ENCODE measurements at places on chromosomes 3 and 15.

GRCh38 chr3:114554731-114555130, 260.9 kb downstream of the TIGIT start:
- no peak for DNase-seq
- no peaks in the 10 kb centered on the region for H3K4me1 ChIP-seq
- no peaks in the 10 kb centered on the region for H3K27me3 ChIP-seq

DNA sequence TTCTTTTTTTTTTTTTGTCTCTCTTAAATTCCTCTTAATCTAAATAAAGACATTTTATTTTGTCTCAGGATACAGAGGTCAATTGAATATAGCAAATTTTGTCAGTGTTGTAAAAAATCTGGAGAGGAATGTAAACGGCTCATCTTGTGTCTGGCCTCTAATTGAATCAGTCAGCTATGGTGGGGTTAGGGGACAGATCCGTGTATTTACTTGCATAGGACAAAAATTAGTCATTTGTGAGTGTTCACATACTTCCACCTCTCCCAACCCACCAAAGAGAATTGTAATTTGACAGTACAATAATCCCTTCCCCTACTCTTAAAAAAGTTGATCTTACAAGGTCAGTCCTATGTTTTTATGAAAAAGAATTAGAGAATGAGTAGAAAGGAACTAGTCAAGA, 18.3 kb downstream of the PPARG start:
- no peaks in the 10 kb centered on the region for H3K4me1 ChIP-seq
- H3K36me3 ChIP-seq: no peaks in the 10 kb centered on the region
- H3K4me3 ChIP-seq: no peak overlapping the region
- DNase-seq: no peak

DNA sequence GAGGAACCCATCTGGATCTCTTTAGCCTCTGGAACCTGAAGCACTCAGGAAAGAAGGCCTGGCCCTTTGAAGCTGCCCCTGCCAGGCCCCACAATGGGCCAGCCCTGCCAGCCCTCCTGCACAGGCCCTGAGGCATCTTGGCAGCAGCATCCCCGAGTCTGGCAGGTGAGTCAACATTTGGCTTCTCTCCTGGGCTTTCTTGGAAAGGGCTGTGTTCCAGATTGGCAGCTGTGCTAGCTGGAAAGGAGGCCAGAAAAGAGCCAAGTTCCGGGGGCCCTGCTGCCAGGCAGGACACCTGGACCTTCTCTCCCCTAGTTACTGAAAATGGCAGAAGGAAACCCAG, 187.2 kb downstream of the SHQ1 start:
- H3K27ac ChIP-seq: no peak overlapping the region
- H3K27me3 ChIP-seq: no peaks in the 10 kb centered on the region
- H3K4me1 ChIP-seq: no peaks in the 10 kb centered on the region
- no peak overlapping the region for H3K4me3 ChIP-seq
- no peaks in the 10 kb centered on the region for H3K36me3 ChIP-seq

- H3K4me1 ChIP-seq: peaks cover 43% of the 10 kb centered on the region
- no peak for DNase-seq
- no peaks in the 10 kb centered on the region for H3K27me3 ChIP-seq
- no peak overlapping the region for H3K27ac ChIP-seq
- no peak overlapping the region for H3K4me3 ChIP-seq
Observed at GRCh38 chr3:117596503-117596902, 886.9 kb downstream of the TUSC7 start.

GRCh38 chr3:159852266-159852665, 136.4 kb upstream of the IL12A start:
- H3K4me3 ChIP-seq: peak overlapping the region; percentile 7
- H3K36me3 ChIP-seq: peaks cover 5% of the 10 kb centered on the region

DNA sequence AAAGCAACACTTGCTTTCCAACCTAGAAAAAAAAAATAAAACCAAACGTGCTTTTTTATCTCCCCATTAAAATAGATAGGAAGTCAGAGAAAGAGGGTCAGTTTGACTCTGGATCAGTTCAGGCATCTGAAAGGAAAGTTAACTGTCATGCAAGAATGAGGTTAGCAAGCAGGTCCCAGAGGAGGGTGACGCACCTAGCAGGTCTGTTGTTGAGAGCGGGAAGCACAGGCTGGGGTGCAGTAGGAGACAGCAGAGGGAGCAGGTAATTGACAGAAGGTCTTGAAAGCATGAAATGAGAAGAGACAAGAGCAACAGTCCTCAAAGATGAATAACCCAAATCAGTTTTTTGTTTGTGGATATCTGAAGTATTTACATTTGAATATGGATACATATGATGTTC, 82.5 kb downstream of the ANO10 start:
- no peaks in the 10 kb centered on the region for H3K4me1 ChIP-seq
- no peak overlapping the region for H3K27ac ChIP-seq
- H3K4me3 ChIP-seq: no peak overlapping the region
- no peaks in the 10 kb centered on the region for H3K36me3 ChIP-seq
- DNase-seq: no peak
- H3K27me3 ChIP-seq: no peaks in the 10 kb centered on the region

- DNase-seq: peak; percentile 48
- no peak overlapping the region for H3K27ac ChIP-seq
- no peaks in the 10 kb centered on the region for H3K27me3 ChIP-seq
- H3K4me3 ChIP-seq: no peak overlapping the region
- no peaks in the 10 kb centered on the region for H3K36me3 ChIP-seq
Observed at GRCh38 chr3:172586436-172586835, 63.2 kb upstream of the TNFSF10 start.

DNA sequence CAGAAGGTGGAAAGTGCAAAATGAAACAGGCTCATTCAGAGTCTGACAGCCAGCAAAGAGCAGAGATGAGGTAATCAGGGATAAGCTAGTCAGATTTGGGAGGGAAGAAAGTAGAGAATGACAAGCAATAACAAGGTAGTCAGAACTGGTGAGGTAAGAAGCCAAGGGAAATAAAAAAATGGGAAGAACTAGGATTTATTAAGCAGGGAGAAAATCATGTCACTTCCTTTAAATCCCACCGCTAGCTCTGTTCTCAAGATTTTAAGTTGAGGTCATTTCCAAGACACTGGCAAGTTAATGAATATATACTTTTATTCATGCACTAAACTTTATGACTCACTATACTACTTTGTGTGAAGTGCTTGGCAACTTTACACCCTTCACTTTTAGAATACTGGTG, 1106.8 kb downstream of the IGSF11 start:
- no peaks in the 10 kb centered on the region for H3K36me3 ChIP-seq
- H3K27me3 ChIP-seq: peaks cover 38% of the 10 kb centered on the region
- no peak overlapping the region for H3K4me3 ChIP-seq
- no peaks in the 10 kb centered on the region for H3K4me1 ChIP-seq
- H3K27ac ChIP-seq: no peak overlapping the region

DNA sequence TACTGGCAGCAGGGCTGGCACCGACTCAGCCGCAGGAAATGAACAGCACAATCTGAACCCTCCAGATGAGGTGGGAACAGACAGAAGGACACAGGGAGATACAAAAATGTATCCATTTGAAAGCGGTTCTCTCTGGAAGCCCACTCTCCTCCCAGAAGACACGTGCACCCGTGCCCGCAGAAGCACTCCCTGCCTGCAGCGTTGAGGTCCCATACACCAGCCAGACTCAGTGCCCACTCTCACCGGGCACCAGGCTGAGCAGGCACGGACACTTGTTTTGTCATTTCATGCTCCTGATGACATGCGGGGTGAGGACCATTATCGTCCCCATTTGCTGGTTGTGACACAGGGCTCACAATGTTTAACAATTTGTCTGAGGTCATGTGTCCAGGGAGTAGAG, 297.4 kb upstream of the TLE3 start:
- H3K27me3 ChIP-seq: no peaks in the 10 kb centered on the region
- H3K36me3 ChIP-seq: no peaks in the 10 kb centered on the region
- H3K4me3 ChIP-seq: no peak overlapping the region
- no peaks in the 10 kb centered on the region for H3K4me1 ChIP-seq
- H3K27ac ChIP-seq: no peak overlapping the region

GRCh38 chr3:119343719-119344118, 49.5 kb downstream of the ARHGAP31 start:
- no peaks in the 10 kb centered on the region for H3K27me3 ChIP-seq
- no peak overlapping the region for H3K27ac ChIP-seq
- no peak overlapping the region for H3K4me3 ChIP-seq

- H3K4me1 ChIP-seq: no peaks in the 10 kb centered on the region
- no peak overlapping the region for H3K27ac ChIP-seq
- no peaks in the 10 kb centered on the region for H3K36me3 ChIP-seq
- DNase-seq: no peak
- H3K27me3 ChIP-seq: peaks cover 16% of the 10 kb centered on the region
Observed at GRCh38 chr15:81184188-81184587, 12.5 kb upstream of the IL16 start.

- no peaks in the 10 kb centered on the region for H3K4me1 ChIP-seq
- no peaks in the 10 kb centered on the region for H3K27me3 ChIP-seq
- H3K4me3 ChIP-seq: no peak overlapping the region
- H3K36me3 ChIP-seq: no peaks in the 10 kb centered on the region
- no peak overlapping the region for H3K27ac ChIP-seq
Observed at GRCh38 chr3:48334605-48335004, 1.1 kb upstream of the SPINK8 start.

DNA sequence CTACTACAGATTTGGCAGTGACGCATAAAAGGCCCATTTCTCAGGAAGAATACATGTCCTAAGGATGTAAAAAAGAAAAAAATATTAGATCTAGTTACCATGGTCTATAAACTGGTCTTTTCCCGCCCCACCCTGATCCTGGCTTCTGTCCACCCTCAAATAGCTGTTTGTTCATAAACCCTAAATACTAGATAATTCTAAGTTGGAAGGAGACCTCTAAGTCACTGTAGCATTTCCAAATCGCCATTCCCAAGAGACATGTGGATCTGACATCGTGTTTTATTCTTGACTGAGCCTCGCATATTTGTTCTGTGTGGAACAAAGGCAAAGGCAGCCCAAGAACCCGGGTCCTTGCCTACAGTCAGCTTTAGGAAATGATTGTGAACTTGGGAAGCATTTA, 49.0 kb downstream of the LMCD1 start:
- no peak for DNase-seq
- peaks cover 3% of the 10 kb centered on the region for H3K4me1 ChIP-seq
- no peak overlapping the region for H3K27ac ChIP-seq
- no peak overlapping the region for H3K4me3 ChIP-seq
- H3K27me3 ChIP-seq: no peaks in the 10 kb centered on the region

DNA sequence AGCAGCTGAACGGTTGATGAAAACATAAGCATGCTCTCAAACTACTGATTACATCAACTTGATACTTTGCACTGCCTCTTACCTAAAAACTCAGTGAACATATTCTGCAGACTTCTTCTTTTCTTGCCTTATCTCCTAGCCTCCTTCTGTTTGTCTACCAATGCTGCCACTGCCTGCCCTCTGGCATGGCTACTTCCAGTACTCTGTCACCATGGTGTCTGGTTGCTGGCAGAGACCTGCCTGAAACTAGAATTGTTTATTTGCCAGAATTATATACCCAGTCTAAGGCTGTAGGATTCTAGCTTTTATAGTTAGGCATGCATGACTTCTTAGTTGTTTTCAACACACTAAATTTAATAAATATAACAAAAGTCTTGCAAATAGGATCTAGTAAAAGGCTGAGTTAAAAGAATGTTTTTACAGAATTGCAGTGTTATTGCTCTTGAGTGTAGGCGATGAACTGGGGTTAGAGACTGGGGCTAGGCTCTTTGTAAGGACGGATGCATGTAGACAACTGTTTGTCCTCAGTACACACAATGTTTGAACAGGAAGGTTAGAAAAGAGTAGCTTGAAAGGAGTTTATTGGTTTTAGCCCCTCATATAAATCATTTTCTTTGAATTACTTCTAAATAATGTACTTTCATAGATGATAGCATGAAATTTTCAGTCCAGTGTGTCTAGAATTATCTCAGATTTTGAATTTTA, 116.3 kb downstream of the KCNAB1 start:
- no peak overlapping the region for H3K27ac ChIP-seq
- DNase-seq: no peak
- H3K4me3 ChIP-seq: no peak overlapping the region
- no peaks in the 10 kb centered on the region for H3K36me3 ChIP-seq

GRCh38 chr3:19272296-19272695, 124.0 kb downstream of the KCNH8 start:
- H3K4me3 ChIP-seq: no peak overlapping the region
- no peaks in the 10 kb centered on the region for H3K4me1 ChIP-seq
- H3K36me3 ChIP-seq: no peaks in the 10 kb centered on the region
- H3K27me3 ChIP-seq: no peaks in the 10 kb centered on the region
- H3K27ac ChIP-seq: no peak overlapping the region

DNA sequence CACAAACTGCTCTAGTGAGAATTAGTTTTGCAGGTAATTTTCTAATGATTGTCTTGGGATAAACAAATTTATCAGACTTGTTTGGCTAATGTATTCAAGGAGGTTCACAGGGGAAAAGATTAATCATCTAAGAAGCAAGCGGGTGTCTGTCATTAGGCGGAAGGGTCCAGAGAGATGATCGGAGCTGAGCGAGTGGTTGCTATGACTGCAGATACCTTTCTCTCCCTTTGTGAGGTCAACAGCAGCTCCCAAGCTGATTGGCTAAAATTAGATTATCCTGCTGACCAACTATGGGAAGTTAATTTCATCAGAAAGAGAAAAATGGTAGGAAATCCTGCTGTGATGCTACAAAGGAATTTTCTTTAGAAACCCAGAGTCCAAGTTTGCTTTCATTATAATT, 276.0 kb downstream of the SOX2 start:
- no peak for DNase-seq
- H3K4me3 ChIP-seq: no peak overlapping the region
- H3K27me3 ChIP-seq: no peaks in the 10 kb centered on the region
- no peaks in the 10 kb centered on the region for H3K36me3 ChIP-seq

DNA sequence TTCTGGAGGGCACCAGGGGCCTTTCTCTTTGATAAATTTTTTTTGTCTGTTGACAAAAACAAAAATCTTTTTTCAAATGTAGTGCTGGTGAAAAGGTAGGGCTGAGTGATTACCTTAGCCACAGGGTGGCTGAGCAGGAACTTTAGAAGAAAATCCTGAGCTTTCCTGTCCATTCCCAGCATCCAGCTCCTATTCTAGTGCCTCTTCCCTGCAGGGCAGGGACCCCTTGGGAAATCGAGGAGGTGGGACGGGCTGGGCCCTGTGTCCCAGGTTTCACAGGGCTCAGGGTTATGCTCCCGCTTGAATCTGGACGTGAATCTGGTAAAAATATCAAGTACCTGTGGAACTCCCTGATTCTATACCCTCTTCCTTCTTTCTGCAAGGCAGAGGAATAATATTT, 31.7 kb downstream of the EDEM1 start:
- H3K4me1 ChIP-seq: no peaks in the 10 kb centered on the region
- no peak for DNase-seq
- no peak overlapping the region for H3K27ac ChIP-seq

GRCh38 chr3:72847282-72847681, 963 bp downstream of the SHQ1 start:
- H3K4me1 ChIP-seq: peaks cover 4% of the 10 kb centered on the region
- H3K27me3 ChIP-seq: peaks cover 16% of the 10 kb centered on the region
- peaks cover under 1% of the 10 kb centered on the region for H3K36me3 ChIP-seq
- H3K27ac ChIP-seq: peak overlapping the region; percentile 47
- peak overlapping the region; percentile 53 for H3K4me3 ChIP-seq

DNA sequence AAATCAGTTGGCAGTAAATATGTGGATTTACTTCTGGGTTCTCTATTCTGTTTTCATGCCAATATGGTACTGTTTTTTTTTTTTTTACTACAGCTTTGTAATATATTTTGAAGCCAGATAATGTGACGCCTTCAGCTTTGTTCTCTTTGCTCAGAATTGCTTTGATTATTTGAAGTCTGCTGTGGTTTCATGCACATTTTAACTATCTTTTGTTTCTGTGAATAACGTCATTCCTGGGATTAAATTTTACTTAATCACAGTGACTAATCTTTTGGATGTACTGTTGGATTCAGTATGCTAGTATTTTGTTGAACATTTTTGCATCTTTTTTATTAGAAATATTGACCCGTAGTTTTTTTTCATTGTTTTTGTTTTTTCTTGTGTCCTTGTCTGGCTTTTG, 576.5 kb downstream of the ZNF385D start:
- no peaks in the 10 kb centered on the region for H3K4me1 ChIP-seq
- no peaks in the 10 kb centered on the region for H3K36me3 ChIP-seq
- no peak overlapping the region for H3K4me3 ChIP-seq
- DNase-seq: peak; percentile 35

All from cardiac muscle cell (in vitro differentiated cells and primary cell).